GM12864 (cell line): ENCODE measurements at places on chromosomes 2 and 18.

DNA sequence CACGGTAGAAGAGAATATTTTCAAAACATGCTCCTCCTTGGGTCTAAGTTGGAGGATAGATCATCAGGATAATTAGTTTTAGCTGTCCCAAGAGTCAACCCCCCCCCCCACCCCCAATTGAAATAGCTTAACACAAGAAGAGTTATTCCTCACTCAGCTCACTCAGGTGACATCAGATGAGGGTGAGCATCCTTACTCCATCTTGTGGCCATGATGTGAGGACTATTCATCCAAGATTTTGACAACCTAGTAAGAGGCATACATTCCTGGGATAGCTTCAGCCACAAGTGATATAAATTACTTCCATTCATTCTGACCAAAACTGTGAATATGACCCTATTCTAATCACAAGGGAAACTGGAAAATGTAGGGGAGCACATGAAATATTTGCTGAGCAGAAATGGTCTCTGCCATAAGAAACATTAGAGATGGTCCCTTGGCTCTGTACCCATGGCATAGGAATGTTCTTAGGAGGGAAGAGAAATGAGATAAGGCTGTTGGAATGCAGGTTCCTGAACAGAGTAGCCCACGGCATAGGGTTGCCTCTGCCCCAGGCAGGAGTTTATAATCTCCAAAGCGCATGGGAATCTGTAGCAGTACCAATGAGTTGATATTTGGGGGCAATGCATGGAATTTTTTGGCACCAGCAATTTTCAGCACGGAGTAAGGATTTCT is 257.2 kb downstream of the CYRIA start:
- DNase-seq, result no peak

- no peak for DNase-seq
These were observed 163.6 kb upstream of the VRK2 start for GRCh38 chr2:57882895-57883515.

DNA sequence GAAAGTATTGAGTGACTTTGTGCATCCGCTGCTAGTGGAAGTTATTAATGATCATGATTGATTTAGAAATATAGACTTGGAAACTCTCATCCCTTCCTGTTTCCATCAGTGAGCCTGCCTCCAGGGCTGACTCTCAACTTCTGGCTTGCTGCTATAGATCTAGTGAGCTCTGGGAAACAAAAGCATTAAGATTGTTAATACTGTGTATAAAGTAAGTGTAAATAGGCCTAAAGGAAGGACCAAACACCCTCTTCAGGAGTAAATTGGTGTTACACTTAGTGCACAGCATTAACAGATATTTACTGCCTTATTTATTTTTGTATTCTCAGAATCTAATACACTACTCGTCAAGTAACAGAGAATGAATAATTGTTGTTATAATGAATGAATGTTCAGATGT is 285.6 kb downstream of the THSD7B start:
- no peak for DNase-seq

DNA sequence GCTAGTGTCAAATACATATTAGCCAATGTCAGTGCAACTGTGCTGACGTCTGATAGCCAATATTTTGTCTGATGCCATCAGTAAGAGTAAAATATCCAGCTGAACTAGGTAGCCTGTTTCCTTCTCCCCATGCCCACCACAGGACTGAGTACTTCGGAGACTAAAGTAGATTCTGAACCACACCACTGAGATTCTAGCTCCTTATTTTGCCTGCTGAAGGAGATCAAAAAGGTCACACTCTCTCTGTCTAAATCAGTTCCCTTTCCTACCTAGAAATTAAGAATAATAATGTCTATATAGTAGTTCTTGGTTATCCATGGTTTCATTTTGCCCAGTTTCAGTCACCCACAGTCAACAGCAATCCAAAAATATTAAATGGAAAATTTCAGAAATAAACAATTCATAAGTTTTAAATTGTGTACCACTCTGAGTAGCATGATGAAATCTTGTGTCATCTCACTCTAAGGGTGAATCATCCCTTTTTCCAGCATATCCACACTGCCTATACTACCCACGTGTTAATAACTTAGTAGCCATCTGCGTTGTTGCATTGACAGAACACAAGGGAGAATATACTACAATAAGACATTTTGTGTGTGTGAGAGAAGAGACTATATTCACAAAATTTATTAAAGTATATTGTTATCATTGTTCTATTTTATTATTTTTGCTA is 1043.3 kb upstream of the PIK3C3 start:
- DNase-seq, result no peak

DNA sequence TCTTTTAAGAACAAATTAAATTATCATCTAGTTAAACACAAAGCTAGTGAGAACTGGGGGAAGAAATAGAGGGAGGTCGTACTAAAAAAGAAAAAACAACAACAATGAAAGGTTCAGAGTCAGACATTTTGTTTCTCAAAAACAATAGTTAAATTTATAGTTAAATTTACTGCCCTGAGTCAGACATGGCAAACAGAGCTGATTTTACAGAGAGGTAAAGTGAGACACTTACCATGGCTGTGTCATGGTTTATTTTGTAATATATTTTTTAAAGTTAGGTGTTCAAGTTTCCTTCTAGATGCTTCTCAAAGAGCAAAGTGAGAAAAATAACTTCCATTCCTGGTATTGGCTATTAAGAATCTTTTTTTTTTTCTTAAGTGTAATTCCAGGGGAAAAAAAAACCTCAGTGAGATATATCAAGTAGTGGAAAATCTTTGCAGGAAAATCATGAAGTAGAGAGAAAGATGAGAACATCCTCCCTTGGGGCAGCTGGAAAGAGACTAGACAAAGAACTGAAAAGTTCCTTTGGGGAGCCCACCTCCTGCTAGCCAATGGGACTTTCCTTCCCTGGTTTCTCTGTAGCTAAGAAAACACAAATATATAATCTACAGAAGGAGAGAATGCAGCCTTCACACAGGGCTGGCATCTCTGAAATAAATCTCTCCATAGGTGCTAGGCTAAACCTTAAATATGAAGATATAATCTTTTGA is 12.3 kb downstream of the KLF7 start:
- no peak for DNase-seq

DNA sequence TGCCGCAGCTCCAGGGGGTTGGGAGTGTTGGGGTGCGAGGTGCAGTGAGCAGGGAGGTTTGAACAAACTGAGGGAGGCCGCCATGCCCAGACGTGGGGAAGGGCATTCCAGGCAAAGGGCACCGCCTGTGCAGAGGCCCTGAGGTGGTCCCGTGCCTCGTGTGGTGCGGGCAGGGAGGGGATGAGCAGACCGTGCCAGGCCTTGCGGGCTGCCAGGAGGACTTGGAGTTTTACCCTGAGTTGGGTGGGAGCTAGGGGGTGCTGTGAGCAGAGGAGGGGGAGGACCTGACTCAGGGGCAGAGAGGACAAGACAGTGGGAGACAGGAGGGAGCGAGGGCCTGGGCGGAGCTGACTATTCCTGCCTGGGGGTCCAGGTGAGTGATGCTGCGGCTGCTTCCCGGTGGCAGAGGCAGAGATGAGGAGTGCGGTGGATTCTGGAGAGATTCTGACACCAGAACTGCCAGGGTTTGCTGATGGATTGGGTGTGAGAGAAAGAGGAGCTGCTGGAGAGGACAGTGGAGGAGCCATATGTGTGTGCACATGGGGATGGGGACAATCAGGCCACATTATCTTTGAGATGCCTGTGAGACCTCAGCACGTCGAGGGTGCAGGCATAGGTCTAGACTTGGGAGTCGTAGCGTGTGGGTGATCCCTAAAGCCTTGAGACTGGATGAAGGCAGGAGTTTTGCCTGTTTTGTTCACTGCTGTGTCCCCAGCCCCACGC is 23.4 kb downstream of the ZAP70 start:
- DNase-seq, result no peak

- DNase-seq, result peak; percentile 35
These were observed 303.8 kb upstream of the TRIB2 start for GRCh38 chr2:12412898-12413305.
